ENCODE measurements at places on chromosomes 2 and 18.
A peak's percentile ranks its signal among the peaks of the same experiment; 100 is the strongest.

GRCh38 chr2:234404957-234405356 is 91.9 kb downstream of the ARL4C start:
- no peak for DNase-seq

DNA sequence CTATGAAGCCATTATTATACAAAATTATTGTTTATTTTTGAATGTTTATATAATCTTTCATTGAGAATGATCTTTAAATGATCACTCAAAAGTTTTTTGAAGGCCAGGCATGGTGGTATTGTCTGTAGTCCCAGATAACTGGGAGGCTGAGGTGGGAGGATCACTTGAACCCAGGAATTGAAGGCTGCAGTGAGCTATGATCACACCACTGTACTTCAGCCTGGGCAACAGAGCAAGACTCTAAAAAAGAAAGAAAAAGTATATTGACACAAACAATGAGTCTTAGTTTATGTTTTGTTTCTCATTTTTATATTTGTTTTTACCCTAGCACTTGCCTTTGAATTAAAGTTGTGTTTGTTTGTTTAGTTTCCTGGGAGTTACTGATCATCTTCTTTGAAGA is 2.3 kb downstream of the TWSG1 start:
- no peak for DNase-seq

- DNase-seq, result no peak
These were observed 63.5 kb downstream of the KIAA2012 start for GRCh38 chr2:202136526-202136925.

DNA sequence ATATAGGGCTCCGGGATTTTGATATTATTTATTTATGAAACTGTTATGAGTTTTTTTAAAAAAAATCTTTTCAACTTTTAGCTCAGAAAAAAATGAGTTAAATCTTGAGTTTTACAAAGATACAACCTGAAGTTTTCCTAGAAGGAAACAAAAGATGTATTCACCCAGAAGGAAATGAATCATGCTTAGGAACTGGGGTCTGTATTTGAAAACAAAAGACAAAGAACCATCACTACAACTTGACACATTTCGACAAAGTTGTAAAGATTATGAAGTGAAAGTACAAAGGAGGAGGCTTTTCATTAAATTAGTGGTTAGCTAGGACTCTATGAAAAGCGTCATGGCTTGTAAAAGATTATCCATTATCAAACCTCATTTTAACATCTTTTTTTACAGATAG is 143.3 kb downstream of the PDE1A start:
- DNase-seq, result no peak

- peak; percentile 51 for DNase-seq
These were observed 105.9 kb downstream of the LBH start for GRCh38 chr2:30336978-30337841.

GRCh38 chr2:198383392-198383791 is 579.0 kb downstream of the PLCL1 start:
- no peak for DNase-seq

- no peak for DNase-seq
These were observed 294.3 kb downstream of the PTGR3 start for GRCh38 chr18:74914648-74915047.

GRCh38 chr2:136008205-136008865 is 22.9 kb upstream of the DARS1 start:
- DNase-seq, result peak; percentile 67

- no peak for DNase-seq
These were observed 110.9 kb downstream of the NAB1 start for GRCh38 chr2:190759749-190760213.

DNA sequence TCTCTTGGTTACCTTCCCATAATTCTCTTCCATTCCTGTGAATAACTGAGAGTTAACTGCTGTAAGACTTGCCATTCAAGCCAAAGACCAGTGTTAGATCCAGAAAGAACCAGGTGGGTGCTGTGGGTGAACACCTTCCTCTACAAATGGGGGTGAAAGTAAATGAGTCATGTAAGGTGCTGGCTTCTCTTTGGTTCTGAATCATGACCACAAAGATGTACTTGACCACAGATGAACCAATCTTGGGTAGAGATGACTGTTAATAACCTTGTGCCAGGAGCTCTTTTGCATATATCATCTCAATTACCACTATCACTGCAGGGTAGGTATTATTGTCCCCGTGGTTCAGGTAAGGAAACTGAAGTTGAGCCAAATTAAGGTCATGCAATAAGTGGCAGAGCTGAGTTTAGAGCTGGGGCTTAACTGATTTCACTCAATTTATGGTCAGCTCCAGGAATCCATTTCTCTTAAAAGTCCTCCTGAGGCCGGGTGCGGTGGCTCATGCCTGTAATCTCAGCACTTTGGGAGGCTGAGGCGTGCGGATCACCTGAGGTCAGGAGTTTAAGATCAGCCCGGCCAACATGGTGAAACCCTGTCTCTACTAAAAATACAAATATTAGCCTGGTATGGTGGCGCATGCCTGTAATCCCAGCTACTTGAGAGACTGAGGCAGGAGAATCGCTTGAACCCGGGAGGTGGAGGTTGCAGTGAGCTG is 244.9 kb upstream of the CXCR4 start:
- peak; percentile 22 for DNase-seq

DNA sequence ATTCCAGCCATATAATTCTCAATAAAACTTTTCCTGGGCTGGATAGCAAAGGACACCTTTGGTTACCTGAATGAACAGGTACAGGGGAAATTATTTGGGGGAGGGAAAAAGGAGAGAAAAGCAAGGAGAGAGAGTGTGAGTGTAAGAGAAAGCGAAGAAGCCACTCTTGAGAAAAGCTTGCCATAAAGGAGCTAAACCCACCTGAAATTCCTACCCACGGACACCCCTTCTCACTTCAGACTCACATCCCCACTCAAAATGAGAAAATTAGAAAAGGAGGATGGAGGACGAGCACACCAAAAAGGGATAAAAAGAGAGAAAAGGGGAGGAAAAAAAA is 354 bp downstream of the ZEB2 start:
- no peak for DNase-seq

DNA sequence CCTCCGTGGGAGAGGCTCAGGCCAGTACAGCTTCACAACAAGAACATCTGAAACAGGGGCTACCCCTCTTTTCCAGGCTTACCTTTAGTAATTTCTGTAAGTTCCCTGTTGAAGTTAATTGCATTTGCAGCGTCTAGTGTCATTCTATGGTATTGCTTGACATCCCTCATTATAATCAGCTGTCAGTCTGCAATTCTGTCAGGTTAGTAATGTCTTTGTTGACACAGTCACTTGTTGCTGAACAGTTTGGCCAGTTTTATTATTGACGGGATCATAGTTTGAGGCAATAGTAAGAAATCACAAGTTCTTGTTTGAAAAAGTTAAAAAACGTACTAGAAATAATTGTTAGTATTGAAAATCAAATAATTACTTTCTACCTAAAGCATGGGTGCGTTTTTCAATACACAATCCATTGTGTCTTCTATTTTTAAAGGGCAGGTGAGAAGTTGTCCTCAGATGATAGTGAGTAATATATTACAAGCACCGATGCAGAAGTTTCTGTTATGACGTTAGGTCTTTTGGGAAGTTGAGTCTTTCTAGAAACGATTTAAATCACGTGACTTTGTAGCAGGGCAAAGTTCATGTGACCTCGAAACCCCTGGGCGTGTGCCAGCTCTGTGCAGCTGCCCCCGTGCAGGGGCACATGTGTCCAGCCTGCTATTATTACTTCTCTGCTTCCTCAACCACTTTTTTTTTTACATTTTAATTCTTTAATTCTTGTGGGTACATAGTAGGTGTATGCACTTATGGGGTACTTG is 49.5 kb upstream of the MBP start:
- no peak for DNase-seq

GRCh38 chr2:26011990-26012856 is 21.7 kb upstream of the RAB10 start:
- no peak for DNase-seq

GRCh38 chr2:4174796-4175195 is 471.4 kb downstream of the DCDC2C start:
- no peak for DNase-seq

DNA sequence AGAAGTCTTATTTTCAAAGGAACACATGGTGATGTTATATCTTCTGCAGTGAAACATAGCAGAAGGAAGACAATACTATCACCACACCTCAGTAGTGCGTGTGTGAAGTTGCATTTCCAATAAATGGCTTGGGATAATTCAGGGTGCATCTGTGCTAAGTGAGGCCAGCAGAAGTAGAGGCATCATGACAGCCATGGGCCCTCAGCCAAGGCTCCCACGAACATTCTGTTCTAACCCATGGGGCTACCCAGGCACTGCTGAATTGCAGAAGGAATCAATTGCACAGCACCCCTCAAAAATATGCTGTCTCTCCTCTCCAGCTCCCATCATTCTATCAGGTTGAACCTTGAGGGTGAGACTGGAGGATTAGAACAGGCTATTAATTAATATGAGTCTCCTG is 139.5 kb downstream of the RIF1 start:
- no peak for DNase-seq

DNA sequence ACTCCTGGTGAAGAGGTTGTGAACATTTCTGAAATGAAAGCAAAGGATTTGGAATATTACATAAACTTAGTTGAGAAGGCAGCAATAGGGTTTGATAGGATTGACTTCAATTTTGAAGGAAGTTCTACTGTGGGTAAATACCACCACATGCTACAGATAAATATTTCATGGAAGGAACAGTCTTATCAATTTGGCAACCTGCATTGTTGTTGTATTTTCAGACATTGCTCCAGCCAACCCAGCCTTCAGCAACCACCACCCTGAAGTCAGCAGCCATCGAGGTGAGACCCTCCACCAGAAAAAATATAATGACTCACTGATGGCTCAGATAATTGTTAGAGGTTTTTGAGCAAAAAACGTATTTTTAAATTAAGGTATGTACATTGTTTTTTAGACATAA is 10.0 kb downstream of the RDH14 start:
- no peak for DNase-seq

- no peak for DNase-seq
These were observed 45.4 kb downstream of the INO80D start for GRCh38 chr2:206040525-206040924.

DNA sequence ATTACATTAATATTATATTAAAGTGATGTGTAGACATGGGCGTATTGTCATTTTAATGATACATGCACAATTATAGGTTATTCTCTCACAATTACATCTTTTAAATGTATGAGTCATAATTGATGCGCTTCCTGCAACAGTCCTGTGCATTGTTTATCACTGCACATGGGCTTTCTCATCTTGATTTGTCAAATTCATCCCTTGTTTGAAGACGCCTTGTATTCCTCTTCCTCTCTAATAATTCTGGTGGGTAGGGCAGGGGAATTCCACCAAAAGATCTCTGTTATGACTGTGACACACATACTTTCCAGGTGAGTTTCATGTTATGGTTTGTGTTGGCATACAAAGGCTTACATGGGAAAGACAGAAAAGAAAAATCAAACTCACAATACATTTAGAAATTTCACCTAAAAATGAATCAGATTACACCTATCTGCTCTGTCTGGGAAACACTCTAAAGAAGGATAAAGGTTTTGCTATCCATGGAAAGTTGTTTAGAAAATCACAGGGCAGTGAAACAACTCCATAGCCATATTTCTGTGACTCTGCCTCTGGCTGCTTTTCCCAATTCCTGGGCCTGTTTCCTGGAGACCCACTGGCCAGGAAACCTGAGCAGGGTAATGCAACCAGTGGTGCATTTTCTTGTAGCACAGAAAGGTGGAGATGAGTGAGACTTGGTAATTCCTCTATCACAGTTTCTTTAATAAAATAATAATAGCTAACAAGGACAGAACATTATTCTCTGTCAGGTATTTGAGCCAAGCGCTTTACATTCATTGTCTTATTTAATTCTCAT is 13.2 kb downstream of the SLC9A2 start:
- no peak for DNase-seq

- DNase-seq, result no peak
These were observed 38.7 kb downstream of the CCDC138 start for GRCh38 chr2:108825254-108825653.

DNA sequence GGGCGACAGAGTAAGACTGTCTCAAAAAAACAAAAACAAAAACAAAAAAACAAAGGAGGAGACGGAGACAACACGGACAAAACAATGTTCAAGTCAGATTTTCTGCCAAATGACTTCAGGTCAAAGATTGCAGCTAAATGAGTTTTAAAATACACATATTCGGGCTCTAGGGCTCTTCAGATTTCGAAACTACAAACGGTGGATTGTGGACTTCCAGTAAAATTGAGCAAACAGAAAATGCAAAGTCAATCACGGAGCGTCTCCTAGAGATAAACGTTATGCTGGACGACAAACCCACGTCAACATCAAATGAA is 558 bp downstream of the MRPS5 start:
- no peak for DNase-seq

- DNase-seq, result no peak
These were observed 16.5 kb downstream of the DYNC1I2 start for GRCh38 chr2:171703574-171704347.

DNA sequence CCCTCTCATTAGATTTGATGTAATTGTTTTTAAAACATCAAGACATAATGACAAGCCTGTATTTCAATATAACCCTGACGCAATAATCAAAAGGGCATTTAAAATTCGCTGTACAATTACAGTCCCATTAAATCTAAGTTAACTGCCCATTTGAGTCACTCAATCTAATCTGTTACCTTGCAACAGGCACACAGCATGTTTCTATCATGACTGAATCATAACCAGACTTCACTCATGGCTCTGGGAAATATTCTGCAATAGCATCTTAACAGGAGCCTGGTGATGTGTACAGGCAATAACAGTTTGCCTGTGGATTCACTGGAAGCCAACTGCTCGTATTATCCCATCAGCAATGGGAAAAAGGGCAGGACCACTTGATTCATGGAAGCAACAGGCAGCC is 142.3 kb upstream of the NCKAP5 start:
- no peak for DNase-seq

DNA sequence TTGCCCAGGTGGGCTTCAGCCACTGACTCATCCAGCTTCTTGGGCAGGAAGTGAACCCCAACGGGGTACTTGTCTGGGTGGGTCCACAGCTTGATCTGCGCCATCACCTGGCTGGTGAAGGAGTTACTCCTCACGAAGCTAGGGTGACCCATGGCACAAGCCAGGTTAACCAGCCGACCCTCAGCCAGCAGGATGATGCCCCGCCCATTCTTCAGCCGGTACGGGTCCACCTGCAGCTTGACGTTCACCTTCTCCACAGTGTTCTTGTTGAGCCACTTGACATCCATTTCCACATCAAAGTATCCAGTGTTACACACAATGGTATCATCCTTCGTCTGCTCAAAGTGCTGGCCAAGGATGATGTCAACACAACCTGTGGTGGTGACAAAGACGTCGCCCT is 121.3 kb upstream of the NXPH2 start:
- no peak for DNase-seq

DNA sequence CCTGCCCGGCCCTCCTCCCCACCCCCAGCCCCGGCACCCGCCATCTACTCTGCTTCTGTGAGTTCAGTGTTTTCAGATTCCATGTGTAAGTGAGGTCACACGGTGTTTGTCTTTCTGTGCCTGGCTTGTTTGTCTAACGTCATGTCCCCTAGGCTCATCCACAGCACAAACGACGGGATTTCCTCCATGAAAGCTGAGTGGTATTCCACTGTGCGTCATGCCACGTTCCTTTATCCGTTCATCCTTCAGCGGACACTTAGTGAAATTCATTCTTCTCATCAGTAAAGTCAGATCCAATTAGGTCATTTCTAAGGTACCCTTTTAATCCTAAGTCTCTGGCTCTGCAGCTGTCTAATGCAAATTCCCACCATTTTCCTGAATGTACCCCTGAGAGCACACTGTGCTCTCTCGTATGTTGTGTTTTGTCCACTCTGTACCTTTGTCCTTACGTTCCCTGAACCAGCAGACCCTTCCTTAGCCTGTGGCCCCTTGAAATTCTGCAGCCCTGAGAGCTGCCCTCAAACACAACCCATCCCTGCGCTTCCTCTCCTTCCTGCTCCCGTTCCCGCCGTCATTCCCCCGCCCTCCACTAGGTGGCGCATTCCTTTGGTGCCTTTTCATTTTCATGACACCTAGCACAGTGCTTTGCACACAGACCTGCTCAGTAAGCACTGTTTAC is 44.1 kb downstream of the TRAPPC12 start:
- DNase-seq, result peak; percentile 73
